ENCODE measurements at places on chromosomes 6 and 20.

GRCh38 chr6:31711233-31711632 is 3.9 kb upstream of the LY6G6D start:
- DNase-seq: no peak

GRCh38 chr6:44989391-44989790 is 338.7 kb upstream of the RUNX2 start:
- DNase-seq: no peak

DNA sequence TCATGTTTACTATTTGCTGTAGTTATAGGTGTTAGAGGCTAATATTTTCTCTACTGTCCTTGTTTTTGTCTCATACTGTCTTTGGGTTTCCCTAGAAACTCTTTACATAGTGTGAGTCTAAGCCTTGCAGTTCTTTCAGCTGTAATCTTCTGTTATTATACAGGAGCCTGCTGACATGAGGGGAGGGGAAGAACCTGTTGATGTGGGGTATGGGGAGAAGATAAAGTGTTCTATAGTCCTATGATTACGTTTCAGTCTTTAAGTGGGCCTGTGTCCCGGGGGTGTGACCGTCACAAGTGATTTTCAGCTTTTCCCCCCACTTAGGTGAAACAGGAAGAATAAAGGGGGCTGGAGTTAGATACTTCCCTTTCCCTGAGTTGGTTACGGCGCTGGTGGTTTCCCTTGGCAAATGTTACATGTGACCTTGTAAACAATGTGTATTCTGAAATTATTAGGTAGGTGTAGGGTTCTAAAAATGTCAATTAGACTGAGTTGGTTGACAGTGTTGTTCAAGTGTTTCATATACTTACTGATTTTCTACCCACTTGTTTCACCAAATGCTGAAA is 41.3 kb downstream of the REV3L start:
- no peak for DNase-seq

- DNase-seq: no peak
These were observed 112.0 kb upstream of the BEND6 start for GRCh38 chr6:56842686-56843475.

DNA sequence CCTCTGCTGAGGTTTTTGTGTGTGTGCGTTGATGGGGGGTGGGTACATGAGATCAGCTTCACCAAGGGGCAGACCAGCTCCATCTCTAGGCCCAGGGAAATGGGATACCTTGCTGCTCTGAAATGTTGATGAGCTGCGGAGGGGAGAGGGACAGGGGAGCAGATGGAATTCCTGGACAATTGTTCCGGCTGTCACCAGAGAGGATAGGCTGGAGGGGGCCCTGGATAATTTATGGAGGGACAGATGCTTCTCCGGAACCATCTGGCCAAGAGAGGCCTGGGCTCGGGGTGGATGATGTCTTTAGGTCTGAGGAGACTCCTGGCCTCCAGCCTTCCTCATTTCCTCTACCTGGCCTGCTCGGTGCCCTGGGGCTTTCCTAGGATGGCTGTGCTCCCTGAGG is 1.9 kb upstream of the TJAP1 start:
- DNase-seq: no peak

GRCh38 chr20:13166011-13166410 is 55.1 kb upstream of the ISM1 start:
- DNase-seq: no peak

- no peak for DNase-seq
These were observed 1.1 kb upstream of the SIM1 start for GRCh38 chr6:100465701-100466409.

GRCh38 chr6:48249071-48249470 is 138.1 kb upstream of the PTCHD4 start:
- DNase-seq: no peak

GRCh38 chr6:3318226-3318625 is 59.5 kb downstream of the PSMG4 start:
- DNase-seq: no peak

GRCh38 chr6:21386744-21387143 is 206.8 kb upstream of the SOX4 start:
- DNase-seq: no peak

DNA sequence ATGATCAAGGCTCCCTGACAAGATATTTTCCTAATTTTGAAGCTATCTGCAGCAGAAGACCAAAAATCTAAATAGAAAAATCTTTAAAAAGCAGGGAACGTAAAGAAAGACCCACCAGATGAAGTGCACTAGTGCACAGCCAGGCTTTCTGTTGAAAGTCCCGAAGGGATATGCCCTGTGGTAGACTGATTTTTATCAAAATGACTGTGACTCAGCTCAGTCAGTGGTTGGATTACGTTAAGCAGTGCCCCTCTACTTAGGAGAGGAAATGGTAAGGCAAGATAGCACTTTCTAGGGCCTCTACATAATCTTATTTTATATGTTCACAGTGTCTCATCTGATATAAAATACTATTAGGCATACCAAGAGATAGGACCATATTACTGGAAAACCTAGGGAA is 123.4 kb upstream of the RAB32 start:
- DNase-seq: no peak

DNA sequence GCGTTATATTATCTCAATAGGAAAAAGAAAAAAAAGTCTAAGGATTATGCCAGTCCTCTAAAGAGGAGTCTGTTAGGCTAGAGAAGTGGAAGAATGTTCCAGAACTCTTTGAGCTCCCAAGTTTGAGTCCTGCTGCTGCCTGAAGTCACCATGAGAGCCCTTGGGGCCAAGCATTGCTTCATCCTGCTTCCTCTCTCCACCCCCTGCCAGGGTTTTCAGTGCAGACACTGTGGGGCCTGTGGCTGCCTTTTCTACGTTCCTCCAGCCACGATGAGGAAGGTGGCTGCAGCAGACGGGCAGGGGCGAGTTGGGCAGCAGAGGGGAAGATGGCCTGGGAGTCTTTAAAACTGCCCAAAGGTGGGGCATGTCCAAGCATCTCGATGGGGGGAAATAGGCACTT is 214.4 kb upstream of the KCNG1 start:
- no peak for DNase-seq

DNA sequence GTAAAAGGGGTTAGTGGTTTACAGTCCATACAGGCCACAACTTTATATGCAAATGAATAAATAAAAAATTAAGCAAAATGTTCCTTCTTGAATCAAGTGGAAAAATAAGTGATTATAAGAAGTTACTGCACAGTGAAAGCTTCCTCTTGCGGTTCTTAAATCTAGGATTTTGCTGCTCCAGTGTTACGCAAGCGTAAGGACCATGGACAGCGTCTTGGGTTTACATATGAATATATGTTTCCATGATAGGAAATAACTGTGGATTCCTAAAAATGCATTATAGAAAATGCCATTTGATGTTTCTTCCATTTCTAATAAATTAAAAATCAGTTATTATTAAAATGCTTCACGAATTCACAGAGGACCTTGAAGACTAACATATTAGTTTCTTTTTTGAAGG is 176.6 kb upstream of the POU3F2 start:
- DNase-seq: no peak

DNA sequence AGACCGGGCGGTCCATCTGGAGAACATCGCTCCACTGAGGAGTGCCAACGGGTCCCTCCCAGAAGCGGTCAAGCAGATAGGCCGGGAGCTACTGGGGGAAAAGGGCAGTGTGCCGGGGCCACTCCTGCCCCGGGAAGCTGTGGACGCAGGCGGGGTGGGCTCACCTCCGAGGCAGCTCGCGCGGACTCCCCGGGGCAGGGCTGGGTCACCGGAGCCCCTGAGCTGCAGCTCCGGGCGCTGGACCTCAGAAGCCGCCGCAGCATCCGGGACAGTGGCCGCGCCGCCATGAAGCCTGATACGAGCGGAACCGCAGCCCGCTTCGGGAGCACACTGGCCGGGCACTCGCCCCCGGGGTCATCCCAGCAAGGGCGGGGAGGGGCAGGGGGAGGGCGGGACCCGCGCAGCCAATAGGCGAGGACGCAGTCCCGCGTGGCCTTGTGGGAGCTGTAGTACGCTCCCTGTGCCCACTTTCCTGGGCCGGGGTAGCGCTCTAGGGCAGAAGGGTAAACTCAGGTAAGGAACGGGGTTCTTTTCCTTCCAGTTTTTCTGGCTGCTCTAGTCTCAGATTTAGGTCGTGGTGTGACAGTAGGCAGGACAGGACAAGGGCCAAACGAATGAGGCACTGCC is at the start of gene MOCS1:
MOCS1 (minus strand) TSS at position 332 of the 627 bp plus-strand sequence; CDS start at position 287, 45 bp downstream.
- no peak for DNase-seq

GRCh38 chr6:18155864-18156421 is 721 bp downstream of the KDM1B start:
- DNase-seq: peak; percentile 26

GRCh38 chr6:168926306-168926705 is 327.3 kb downstream of the THBS2 start:
- no peak for DNase-seq

DNA sequence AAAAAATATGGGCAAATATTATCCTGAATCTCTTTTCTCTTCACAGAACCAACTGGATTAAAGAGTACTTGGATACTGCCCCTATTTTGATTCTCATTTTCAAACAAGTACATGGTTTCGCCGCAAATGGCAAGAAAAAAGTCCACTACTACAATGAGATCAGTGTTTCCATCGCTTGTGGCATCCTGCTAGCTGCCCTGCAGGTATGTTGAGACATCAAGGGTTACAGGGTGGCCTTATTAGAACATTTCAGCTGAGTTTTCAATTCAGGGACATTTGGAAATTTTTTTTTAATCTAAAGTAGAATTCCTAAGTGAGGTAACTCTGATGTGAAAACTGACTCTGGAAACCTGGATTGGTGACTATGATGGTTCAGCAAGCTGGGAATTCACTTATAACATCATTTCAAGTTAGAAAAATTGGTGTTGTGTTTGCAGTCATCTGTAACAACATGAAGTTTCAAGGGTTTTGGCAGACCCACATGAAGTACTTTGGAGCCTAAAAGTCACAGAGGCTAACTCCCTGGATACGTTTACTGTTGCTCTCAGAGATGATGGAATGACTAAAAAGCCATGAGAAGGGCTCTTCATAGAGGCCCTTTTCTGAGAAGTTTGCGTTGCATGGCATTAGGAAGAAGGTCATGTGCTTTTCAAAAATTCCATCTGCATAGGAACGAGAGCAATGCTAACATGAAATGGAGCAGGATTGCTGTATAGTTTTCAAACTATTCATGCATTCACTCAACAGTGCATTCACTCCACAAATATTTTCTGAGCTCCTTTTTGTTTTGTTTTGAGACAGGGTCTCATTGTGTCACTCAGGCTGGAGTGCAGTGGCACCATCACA is 25.5 kb downstream of the IYD start:
- DNase-seq: no peak

DNA sequence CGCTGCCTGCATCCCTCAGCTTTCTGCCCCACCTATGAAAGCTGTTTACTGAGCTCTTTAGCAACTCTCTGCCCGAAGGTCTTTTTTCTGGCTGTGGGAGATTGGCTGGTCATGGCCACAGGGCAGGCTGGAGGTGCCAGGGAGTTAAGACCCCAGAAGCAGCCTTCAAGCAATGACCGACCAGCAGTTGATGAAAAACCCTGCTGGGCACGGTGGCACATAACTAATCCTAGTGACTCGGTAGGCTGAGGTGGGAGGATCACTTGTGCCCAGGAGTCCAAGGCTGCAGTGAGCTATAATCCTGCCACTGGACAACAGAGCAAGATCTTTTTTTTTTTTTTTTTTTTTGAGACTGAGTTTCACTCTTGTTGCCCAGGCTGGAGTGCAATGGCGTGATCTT is 20.4 kb upstream of the ITPR3 start:
- DNase-seq: no peak

DNA sequence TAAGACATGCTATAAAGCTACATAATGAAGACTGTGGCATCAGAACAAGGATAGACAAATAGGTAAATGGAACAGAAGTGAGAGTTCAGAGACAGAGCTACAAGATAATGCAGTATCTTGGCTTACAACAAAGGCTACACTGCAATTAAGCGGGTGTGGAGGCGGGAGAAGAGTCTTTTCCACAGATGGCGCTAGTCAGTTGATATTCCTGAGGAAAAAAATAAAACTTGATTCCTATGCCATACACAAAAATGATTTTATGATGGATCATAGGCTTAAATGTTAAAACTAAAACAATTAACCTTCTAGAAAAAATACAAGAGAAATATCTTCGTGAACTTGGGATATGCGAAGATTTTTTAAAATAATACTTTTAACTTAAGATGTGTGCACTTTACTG is 31.0 kb downstream of the RIN2 start:
- no peak for DNase-seq

DNA sequence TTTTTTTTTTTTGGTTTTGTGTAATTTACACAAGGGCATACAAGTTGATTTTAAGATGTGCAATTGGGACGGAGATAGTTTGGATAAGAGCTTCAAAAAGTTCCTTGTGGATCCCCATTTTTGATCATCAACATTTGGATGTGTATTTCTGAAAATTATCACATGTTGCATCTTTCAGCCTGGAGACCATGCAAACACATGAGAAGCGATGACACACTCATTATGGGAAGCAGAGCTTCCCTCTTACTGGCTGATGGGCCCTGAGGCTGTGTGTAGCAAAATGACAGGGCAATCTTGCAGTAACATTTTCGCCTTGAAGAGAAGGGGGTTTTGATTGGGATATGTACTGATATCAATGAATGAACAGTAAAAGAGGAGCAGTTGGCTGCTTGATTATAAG is 22.0 kb upstream of the RIPK1 start:
- no peak for DNase-seq

GRCh38 chr6:71900642-71901041 is 14.3 kb downstream of the RIMS1 start:
- DNase-seq: no peak

GRCh38 chr20:38290829-38291814 is 12.8 kb upstream of the BPI start:
- DNase-seq: no peak

GRCh38 chr20:35568645-35569044 is 26.8 kb downstream of the ERGIC3 start:
- no peak for DNase-seq

DNA sequence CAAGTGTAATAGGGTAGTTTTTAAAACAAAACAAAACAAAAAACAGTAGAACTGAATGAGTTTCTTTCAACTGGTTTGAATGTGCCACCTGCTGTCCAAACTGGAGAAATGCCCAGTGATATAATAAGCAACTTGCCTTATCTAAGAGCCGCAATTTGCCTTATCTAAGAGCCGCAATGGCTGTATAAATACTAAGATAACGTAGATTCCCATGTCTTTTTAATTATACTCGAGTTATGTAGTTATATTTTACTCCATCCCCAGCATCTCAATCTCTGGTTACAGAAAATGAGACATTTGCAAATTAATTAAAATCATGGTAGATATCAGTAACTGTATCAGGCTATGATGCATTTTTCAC is 67.2 kb downstream of the RPP40 start:
- no peak for DNase-seq

- DNase-seq: no peak
These were observed 325.2 kb upstream of the NT5E start for GRCh38 chr6:85124472-85125354.

DNA sequence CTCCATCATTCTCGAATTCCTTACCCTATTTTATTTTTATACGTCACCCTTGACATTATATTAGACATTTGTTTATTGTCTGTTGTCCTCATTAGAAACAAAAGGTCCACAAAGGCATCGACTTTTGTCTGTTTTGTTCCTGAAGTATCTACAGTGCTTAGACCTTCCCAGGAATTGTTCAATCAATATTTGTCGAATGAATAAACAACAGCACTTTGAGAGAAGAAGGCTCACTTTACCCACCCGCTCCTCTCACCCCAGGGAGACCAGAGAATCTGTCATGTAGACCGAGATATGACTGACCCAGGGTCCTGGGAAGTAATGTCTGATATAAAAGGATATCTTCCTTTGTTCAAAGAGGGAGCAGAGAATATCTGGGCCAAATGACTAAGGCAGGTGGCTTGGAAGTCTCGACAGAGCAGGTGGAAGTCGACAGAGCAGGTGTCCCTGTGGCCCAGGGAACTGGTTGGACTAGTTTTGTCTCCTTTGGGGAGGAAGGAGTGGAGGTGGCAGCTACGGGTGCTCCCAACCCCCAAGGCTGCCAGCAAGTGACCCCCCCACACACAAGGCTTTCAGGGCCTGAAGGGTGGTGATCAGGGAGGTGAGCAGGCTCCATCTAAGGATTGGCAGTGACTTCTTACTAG is 14.8 kb upstream of the CHMP4B start:
- no peak for DNase-seq
